ENCODE measurements at places on chromosomes 3 and 15.
A peak's percentile ranks its signal among the peaks of the same experiment; 100 is the strongest.

DNA sequence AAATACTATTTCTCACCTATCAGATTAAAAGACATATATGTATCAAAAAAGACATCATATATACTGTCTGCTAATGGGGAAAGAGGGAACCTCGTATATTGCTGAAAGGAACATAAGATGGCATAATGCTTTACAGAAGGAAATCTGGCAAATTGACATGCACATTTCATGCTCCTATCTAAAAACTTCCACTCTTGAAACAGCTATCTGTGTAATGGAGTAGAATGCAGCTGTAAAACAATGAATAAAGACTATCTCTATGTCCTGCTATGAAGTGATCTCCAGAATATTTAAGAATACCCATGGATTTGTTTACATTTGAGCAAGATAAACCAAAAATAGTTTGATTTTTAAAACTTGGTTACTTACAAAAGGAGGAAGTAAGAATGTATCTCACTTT is 107.4 kb downstream of the TBL1XR1 start:
- DNase-seq: no peak

- DNase-seq: no peak
These were observed 988 bp upstream of the CFAP92 start for GRCh38 chr3:128994581-128995546.

DNA sequence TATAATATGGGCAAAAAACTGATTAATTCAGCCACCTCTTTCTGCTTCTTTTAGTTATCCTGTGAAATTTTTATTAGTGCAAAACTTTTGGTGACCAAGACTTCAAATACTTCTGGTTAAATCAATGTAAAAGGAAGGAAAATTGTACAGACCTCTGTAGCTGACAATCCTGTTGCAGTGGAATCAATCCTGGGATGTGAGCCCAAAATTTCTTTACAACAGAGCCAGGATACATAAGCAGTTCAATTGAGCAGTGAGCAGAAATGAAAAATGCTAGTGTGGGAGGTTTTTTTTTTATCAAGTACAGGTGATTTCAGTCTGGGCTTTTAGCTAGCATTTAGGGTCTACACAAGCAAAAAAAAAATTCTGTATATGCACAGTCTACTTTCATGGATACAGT is 398.0 kb downstream of the OTOL1 start:
- no peak for DNase-seq

DNA sequence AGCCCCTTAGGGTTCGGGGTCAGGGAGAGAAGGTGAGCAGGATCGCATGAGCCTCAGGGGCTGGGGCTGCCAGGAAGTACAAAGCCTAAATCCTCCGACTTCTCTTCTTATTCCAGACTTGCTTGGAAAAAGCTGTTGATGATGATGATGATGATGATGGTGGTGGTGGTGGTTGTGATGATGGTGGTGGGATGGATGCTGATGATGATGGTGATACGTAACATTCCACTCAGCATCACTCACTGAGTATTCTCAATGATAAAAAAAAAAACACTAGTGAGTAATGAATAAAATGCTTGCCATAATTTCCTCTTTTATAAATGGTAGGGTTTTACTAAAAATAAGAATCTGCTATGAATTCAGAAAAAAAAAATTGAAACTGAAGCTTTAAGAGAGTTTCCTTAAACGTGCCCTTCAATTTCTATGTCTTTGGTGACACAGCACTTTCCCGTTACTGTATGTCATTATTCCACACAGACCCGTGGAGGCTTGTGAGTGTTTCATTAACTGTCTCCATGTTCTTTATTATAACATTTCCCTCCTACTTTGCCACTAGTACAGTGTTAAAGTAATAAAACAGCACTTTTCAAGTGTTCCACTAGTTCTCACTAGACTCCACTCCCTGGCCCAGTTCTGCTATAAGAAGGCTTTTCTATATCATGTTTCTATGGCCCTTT is 5.4 kb upstream of the ACAN start:
- no peak for DNase-seq

- DNase-seq: no peak
These were observed 388.7 kb downstream of the SHQ1 start for GRCh38 chr3:72459588-72459987.

DNA sequence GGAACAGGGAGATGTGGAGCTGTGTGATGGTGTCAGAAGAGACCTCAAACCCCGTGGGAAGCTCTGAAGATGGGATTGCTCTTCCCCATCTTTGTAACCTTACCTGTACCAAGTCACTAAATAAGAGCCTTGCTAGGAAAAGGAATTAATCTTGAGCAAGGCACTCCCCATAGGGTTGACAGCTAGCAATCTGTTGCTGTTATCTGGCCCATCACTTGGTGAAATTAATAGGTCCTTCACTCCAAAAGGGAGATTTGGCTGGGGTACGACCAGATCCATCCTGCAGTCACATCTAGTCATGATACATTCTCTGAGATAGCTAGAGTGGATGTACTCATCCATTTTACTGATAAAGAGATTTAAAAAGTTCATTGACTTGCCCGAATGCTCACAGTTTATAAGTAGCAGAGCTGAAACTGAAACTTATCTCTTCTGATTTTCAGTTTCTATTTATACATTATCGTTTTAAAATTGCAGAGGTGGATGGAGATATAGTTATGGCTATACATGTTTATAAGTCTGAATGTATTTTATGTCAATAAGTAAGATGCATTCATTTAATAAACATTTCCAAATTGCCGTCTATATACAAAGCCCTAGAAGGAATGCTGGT is 299.1 kb upstream of the MCTP2 start:
- DNase-seq: peak; percentile 76

GRCh38 chr3:37973246-37974054 is 17.1 kb upstream of the VILL start:
- no peak for DNase-seq

DNA sequence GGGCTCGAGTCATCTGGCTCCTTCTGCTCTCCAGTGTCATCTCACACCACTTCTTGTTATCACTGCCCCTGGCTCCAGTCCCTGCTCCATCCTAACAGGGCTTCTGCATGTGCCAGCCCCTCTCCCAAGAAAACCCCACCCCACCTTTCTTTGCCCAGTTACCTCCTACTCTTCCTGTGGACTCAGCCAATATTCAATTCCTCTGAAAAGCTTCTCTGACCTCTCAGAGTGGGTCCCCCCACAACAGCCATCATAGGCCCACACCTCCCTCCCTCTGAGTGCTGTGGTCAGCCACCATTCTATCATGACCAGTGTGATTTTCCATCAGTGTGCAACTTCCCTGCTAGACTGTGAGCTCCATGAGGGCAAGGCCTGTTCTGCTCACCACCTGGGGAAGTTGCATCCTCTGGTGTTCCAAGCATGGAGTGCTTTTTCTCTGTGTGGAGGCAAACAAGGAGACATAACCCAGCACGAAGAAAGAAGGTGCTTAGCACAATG is 71.6 kb downstream of the ADCY5 start:
- DNase-seq: no peak

DNA sequence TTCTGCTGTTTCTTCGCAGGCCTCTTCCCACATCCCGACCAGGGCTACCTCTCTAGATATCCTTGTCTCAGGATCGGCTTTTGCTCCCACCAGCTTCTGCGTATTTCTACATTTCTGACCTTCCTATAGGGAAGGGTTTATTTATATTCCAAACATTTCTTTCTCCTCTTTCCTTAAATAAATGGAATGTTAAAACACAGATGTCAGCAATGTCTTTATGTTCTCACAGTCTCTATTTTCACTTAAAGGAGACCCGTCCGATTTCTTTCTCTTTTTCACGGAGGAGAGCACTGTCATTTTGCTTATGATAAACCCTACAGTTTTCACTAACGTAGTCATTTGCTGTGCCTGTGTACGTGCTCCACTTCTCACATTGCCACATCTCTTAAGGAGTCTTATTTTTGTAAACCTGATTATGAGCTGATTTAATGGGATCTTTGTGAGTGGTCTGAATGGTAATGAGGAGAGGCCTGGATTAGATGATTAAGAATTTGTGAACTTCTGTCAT is 630 bp downstream of the KIF15 start:
- DNase-seq: peak; percentile 7
